Activated CD4-positive, CD25-positive, alpha-beta regulatory T cell treated with anti-CD3 and anti-CD28 coated beads, Interleukin-2, amount 50 U/mL, for 16 hours (primary cell): ENCODE measurements at places on chromosomes 3 and 15.
A peak's percentile ranks its signal among the peaks of the same experiment; 100 is the strongest.

- DNase-seq, result no peak
Measured at GRCh38 chr3:161423911-161424522, 52.7 kb upstream of the SPTSSB start.

DNA sequence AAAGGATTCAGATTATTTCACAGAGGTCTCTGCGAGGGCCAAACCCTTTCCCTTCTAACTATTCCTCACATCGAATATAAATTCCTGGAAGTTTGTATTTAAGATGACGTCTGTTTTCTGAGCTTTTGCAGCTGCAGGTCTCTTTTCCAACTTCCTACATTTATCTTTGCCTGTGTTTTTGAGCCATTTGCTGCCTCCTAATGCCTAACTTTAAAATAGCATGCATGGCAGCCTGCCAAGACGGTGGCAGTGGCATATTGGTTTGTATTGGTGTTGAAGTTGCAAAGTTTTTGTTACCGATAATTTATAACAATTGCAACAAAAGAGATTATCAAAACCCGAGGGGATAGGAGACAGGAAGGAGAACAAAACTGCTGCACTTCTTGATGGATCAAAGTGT is 187.1 kb upstream of the DNAJC19 start:
- no peak for DNase-seq

GRCh38 chr3:10485380-10485779 is 20.0 kb downstream of the ATP2B2 start:
- no peak for DNase-seq

GRCh38 chr3:46242120-46242519 is at the start of gene CCR3:
Gene CCR3 (plus strand): TSS chr3:46242460. CDS start chr3:46265159, 22,699 bp downstream.
- DNase-seq, result no peak

DNA sequence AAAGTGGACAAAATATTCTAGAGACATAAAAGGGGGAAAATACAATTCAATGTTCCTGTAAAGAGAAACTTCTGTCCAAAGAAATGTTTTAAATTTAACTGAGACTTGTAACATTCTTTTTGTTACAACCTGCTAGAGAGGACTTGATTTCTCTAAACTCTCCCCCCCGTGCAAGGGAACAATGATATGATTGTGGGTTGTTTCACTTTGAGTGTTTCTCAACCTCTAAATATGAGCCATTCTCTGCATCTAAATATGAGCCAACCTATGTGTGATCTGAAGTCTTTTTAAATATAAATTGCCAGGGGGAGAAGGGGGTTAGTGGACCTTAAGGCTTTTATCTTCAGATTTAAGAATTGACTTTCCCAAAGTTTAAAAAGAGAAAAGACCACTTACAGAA is 14.6 kb downstream of the ZNF860 start:
- DNase-seq, result no peak

- no peak for DNase-seq
Measured at GRCh38 chr15:60647246-60647645, 168.3 kb upstream of the ICE2 start.

- no peak for DNase-seq
Measured at GRCh38 chr15:65796610-65797078, 4.6 kb upstream of the DENND4A start.

GRCh38 chr3:55487381-55488241 is 505 bp upstream of the WNT5A start:
- DNase-seq, result no peak

- DNase-seq, result no peak
Measured at GRCh38 chr3:155639462-155640055, 105.3 kb downstream of the PLCH1 start.

DNA sequence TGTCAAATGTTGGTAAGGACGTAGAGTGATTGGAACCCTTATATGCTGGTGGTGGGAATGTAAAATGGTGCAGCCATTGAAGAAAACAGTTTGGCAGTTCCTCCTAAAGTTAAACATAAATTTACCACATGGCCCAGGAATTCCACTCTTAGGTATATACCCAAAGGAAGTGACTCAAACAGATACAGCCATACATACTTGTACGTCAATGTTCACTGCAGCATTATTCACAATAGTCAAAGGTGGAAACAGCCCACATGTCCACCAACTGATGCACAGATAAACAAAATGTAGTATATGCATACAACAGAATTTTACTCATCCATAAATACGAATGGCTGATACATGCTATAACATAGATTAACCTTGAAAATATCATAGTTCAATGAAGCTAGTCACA is 13.2 kb downstream of the CLASP2 start:
- no peak for DNase-seq

DNA sequence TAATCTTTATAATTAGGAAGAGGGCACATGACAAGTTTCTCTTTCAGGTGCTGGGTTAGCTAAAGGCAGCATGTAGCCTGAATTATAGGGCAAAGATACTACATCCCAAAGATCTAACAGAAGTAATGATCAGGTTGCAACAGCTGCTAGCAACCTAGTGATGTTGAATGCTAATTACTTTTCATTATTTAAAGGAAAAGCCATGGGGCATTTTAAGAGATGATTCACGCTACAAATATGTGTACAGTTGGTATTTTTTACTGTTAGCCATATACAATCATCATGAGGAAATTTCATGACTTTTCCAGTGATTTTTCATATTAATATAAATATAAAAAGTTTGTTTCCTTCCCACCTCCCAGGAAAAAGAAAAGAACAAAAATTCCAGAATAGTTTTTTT is 43.0 kb downstream of the NEK10 start:
- no peak for DNase-seq

DNA sequence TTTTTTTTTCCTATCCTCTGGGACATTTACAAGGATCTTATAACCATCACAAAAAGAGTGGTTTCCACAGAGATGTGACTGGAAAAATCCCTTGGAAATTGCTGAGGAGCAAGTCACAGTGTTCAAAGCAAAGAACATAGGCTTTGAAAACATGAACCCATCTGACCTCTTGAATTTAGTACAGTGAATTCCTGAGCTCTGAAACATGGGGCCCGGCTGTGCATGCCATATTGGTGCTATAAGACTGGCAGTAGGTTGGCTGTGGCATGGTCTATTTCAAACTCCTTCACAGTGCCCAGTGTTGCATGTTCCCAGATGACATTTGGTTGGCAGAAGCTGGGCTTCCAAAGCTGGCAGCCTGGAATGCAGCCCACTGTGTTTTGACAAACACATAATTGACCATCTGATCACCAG is 202.2 kb downstream of the TIGIT start:
- DNase-seq, result no peak

DNA sequence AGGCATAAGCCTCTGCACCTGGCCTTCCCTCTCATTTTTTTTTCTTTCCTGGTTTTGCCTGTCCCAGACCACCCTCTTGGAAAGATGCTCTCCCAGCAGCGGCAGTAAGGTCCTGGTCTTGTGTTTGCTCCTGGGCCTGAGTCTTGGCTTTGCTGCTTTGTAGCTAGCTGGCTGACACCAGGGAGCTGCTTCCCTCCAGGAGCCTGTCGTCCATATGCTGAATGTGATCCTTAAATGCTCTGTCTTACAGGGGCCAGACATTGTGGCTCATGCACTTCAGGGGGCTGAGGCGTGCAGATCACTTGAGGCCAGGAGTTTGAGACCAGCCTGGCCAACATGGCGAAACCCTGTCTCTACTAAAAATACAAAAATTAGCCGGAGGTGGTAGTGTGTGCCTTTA is 17.2 kb downstream of the FLNB start:
- no peak for DNase-seq

DNA sequence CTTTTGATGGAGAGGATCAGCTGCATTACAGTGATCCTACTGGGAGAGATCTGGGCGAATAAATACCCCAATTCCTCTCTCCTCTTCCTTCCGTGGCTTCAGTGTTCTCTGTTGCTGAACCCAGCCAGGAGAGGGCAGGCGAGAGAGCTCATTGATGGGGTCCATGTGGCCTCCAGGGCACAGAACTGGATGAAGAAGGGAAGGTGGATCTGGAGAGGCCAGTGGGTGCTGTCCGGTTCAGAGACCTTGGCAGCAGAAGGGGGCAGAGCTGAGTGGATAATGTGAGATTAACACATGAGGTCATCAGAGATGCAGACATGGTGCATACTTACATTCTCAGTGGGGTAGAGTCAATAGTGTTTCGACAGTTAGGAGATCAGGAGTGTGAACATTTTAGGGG is 193.6 kb downstream of the CLSTN2 start:
- no peak for DNase-seq

- no peak for DNase-seq
Measured at GRCh38 chr3:10352146-10352911, 31.4 kb upstream of the SEC13 start.

DNA sequence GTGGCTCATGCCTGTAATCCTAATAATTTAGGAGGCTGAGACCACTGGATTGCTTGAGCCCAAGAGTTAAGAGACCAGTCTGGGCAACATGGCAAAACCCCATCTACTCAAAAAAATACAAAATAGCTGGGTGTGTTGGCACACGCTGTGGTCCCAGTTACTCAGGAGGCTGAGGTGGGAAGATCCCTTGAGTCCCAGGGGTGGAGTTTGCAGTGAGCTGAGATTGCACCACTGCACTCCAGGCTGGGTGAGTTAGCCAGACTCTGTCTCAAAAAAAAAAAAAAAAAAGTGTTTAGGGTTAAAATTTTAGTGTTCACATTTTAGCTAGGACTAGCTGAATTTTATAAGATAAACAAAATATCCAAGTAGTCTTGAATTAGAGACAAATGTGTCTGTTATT is 1340.1 kb upstream of the EPHA6 start:
- DNase-seq, result no peak

DNA sequence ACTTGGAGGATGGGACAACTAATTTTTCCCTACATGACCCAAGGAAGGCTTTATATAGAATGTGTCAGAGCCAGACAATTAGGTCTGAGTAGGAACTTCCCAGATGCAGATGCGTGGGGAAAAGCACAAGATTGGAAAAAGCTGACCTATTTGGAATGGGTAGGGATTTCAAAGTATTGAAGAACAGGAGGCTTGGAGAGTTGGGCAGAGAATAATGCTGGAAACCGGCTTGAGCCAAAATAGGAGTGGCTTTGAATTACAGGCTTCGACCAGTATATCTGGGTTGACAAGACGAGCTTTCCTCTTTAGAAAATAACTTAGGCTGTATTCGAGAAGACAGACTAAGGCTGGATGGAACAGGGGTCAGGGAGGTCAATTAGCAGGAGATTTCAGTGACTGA is 181.1 kb downstream of the GBE1 start:
- no peak for DNase-seq

GRCh38 chr3:45417930-45418847 is 29.8 kb downstream of the LARS2 start:
- DNase-seq, result no peak

GRCh38 chr3:73621388-73621787 is 3.4 kb downstream of the PDZRN3 start:
- DNase-seq, result no peak

DNA sequence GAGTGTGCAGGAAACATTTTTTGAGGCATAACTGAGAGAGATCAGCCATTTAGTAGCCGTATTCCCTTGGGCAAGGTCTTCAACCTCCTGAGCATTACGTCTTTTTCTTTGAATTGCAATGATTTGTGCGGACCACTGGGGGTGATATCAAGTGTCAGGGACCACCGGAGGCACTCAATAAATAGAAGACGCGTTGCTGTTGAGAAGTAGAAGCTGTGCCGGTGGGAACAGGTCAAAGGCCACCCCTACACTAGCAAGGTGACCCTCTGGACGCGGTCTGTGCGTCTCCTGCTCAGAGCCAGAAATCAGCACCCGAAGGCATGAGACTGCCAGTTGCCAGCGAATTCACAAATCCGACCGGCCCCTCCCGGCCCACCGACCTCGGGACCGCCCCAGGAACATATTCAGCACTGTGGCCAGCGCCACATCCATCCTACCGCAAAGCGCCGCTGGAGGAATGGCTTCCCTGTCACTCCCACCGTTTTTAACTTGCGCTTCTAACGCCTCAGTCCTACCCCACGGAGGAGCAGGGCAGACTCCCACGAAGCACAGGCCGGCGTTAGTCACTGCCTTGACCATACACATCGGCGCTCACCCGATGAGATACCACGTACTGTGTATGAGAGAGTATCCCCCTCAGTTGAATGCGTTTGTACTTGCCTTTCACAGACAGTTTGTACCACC is 1.4 kb upstream of the GHSR start:
- DNase-seq, result no peak

- DNase-seq, result no peak
Measured at GRCh38 chr3:187994221-187995042, 159.5 kb upstream of the LPP start.

GRCh38 chr15:70099967-70100473 is 2.3 kb upstream of the TLE3 start:
- DNase-seq, result no peak

- no peak for DNase-seq
Measured at GRCh38 chr3:5138214-5138981, 16.3 kb downstream of the ARL8B start.

GRCh38 chr3:36701249-36701572 is 63.1 kb downstream of the DCLK3 start:
- no peak for DNase-seq

DNA sequence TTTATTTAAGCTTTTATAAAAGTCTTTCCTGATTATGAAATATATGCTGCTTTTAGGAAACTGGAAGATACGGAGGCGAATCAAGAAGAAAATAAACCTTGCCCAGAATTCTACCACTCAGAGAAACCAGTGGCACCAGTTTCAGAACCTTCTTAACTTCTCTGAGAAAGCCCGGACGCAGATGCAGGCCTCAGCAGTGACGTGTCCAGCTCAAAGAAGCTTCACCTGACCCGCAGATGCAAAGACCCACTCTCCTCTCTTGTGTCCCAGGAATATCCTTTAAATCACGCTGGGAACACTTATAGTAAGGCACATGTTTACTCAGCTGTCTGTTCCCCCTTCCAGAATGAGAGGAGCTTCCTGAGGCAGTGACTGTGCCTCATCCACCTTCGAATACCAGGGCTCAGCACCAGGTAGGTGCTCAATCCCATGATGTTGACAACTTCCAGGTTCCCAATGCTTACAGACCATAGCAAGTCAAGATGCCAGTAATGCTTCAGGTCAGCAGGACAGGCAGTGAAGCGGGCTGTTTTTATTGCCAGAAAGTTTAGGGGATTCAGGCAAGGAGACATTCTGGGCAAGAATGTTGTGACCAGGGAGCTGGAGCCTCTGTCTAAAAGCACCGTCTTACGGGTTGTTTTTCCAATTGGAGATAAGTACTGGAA is 39.9 kb upstream of the LDHAL6B start:
- DNase-seq, result no peak

DNA sequence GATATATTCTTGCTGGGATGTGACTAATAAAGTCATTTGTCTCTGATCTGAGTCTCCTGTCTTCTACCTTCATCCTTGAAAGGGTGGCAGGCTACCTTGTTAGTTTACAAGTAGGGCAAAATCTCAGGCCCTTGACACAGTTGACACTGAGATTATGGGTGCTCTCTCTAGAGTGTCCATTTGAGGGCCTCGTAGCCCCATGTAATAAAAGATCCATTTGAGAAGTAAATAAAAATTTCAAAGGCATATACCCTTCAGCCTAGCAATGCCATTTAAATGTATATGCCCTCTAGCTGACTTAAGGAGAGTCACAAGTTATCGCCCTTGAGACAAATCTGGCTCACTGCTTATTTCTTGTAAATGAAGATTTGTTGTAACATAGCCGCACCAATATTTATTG is 98.6 kb downstream of the TCF12 start:
- DNase-seq, result no peak

- DNase-seq, result no peak
Measured at GRCh38 chr3:94440767-94441493, 378.1 kb downstream of the NSUN3 start.

GRCh38 chr3:136891934-136892855 is 30.2 kb downstream of the NCK1 start:
- no peak for DNase-seq

GRCh38 chr3:71444028-71444860 is 139.3 kb downstream of the FOXP1 start:
- peak; percentile 44 for DNase-seq
